ENCODE measurements at places on chromosomes 12 and 14.

DNA sequence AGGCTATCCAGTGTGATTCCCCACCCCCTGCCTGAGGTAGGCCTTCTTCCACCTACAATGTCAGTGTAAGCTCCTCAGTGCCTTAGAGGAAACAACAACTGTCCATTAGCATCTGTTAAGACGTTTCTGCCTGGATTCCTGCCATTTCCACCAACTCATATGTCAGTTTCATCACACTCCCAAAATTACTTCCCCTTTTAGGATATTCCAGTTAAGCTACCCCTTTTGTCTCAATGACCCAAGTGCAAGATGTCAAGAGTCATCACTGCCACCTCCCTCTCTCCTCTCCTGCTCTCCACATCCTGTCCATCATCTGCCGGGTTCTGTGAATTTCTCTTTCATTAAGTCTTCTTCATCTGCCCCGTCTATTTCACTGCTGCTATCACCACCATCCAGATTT, 189.4 kb downstream of the DPF3 start:
- DNase-seq, result no peak

DNA sequence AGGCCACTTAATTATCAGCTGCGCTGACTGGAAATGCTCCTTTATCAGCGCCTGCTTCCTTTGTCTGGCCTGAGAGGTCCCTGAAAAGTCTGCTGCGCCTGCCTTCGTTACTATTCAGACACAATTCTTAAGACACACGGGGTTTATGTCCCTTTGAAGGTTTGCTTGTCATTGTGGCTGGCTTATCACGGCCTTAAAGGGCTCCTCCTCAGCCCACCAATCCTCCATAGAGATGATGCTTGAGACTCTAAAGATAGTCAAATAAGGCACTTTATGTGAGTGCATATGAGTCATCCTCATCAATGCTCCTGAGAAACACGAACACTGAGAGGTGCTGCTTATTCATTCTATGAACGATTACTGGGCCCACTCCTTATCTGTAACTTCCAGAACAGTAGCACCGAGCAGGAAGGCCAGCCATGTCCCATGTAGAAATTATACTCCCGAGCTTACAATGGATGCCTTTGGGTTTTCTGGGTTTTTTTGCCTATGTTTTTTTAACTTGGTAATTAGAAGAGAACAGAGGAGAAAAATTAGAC, 1268.2 kb upstream of the TMEM132C start:
- no peak for DNase-seq

GRCh38 chr14:73770977-73771847, 57.0 kb upstream of the PNMA1 start:
- DNase-seq, result no peak

DNA sequence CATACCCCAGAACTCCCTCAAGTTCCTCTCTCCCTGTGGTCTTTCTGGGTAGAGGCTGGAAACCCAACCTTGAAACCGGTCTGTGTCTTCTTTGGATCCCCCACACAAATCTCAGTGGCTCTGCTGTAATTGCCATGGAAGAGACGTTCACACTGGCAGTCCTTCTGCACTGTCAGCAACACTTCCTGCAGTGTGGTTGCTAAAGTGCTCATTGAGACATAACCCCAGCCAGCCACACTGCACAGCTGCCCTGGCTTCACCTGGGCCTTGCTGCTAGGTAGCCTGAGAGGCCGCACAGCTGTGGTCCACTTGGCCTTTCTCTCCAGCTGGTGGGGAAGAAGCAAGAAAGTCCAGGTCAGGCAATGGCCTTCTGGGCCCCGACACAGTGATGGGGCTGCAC, 2.4 kb downstream of the GZMH start:
- DNase-seq, result peak; percentile 66

DNA sequence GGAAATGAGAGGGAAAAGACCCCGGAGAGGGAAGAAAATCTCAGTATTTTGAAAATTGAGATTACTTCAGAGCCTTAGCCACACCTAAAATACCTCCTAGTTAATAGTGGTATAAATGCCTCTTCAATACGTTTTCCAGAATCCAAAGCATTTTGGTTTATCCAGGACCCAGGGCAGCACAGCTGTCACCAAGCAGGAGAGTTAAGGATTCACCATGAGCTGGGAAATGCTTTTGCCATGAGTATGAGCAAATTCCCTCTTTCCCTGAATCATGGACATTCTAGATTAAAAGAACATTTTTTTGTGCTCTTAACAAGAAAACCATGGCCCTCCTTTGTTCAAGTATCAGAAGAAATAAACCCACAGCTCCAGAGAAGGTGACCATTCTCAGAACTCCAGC, 21.8 kb upstream of the RTRAF start:
- DNase-seq, result no peak

DNA sequence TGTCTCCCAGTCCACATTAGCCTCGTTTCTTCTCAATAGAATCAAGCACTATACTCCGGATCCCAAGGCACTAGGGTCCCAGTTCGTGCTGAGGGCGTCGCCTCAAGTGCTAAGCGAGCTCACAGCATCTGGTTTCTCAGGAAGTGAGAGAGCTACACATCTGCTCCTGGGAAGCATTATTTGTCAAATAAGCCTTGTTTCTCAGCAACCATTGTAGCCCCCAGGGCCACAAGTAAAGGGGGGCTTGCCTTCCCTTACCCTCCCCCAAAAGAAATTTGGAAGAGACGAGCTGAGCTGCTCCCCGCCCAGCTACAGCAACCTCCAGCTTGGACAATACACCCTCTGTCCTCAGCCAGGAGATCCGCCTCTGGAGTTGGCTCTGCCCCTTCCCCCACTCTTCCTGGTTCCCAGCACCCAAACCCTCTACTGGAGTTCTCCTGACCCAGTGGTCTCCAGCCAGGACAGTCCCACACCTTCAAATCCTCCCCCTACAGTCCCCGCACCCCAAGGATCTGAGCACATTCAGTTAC, 5.7 kb upstream of the TNS2 start:
- no peak for DNase-seq

DNA sequence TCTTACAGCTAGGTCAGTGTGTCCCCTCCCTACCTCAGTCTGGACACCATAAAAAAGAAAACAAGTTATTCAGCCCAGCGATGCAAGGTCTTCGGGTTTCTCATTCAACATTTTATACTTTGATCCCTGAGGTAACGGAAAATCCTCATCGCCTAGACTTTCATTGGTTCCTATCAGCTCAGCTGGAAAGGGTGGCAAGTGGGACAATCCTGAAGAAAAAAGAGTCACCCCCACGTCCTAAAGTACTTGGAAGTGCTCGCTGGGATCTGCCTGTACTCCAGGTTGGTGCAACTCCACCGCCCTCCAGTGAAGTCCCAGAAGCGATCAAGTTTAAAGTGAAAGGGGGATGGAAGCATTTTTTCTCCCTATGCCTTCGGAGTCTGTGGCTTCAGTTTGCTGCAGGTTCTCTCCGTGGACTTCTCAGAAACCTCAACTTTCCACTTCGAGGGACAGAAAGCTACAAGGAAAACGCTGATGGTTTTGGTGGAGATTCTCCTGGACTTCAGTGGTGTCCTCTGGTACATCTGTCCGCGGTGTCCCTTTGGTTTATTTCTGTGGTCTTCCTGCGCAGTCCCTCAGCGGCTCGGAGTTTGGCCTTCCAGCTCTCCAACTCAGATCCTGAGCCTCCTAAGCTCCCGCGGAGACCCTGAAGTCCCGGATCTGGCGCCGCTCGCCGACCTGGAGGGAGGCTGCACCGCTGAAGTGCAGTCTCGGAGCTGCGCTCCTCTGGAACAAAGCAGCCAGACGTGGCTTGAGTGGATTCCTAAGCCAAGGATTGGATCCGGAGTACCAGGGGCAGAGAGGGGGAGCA, 1.8 kb upstream of the LRFN5 start:
- DNase-seq, result no peak

DNA sequence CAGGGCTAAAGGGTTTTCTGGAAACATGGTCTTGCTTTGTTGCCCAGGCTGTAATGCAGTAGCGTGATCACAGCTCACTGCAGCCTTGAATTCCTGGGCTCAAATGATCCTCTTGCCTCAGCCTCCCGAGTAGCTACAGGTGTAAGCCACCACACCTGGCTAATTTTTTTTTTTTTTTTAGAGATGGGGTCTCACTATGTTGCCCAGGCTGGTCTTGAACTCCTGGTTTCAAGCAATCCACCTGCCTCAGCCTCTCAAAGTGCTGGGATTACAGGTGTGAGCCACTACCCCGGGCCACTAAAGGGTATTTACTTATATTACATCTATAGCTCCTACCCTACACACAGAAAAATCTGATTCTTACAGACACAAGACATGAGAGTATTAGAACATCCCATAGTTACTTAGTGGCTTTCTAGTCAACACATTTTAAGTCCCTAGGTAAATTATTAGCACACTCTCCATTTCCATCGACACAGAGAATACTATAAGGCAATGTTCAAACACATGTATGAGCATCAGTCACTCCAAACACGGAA, 6.2 kb upstream of the DCAF11 start:
- DNase-seq, result no peak

GRCh38 chr14:77790566-77791224, 9.2 kb upstream of the ADCK1 start:
- DNase-seq, result no peak

DNA sequence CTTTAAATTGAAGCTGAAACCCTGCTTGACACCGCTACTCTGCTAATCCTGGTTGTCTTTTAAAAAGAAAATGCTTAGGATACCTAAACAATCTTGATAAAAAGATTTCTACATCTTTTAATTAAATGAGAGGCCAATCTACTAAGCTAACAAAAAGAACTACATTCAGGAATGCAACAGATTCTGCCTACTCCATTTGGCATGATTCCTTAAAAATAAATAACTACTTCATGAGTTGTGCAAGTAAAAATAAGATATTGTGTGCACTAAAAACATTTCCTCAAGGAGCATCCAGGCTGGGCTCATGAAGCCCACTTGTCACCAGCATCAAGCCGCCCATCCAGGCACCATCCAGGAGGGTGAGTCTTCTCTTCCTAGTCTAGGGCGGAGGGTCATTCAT, 197.5 kb downstream of the PAX9 start:
- DNase-seq, result no peak

DNA sequence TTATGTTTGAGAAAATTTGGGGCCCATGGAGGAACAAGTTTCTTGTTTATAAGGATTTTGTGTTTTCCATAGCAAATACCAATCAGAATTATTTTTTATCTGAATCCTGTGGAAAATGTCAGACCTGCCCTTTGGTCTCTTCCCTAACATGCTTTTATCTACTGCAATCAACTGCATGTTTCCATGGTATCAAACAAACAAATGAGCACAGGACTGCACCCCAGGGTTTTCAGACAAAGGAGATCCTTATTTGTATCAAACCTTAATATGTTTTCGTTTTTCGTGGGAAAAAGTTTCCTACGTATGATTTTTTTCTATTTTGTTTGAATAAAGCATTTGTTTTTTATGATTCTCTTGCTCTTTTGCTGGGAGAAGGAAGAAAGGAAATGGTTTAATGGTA, 91.1 kb downstream of the GPR135 start:
- no peak for DNase-seq

- DNase-seq, result no peak
Measured at GRCh38 chr12:15722951-15723350, 66.2 kb downstream of the EPS8 start.

GRCh38 chr14:70303545-70304293, 55.8 kb downstream of the COX16 start:
- DNase-seq, result no peak

DNA sequence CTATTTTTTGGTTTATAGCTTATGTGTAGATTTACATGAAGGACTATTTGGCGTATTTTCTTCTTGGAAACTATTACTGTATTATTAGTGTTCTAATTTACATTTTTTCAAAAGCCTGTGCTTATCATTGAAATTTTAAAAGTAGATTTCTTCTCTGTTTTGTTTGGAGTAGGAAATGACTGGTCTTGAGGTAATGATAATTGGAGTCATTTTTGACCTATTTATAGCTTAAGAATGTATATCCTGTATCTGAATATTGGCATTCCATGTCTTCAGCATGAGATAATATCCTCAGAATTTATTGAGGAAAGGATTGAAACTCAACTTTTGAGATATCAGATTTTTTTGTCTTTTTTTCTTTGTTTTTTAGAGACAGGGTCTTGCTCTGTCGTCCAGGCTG, 193.4 kb downstream of the ERC1 start:
- no peak for DNase-seq

DNA sequence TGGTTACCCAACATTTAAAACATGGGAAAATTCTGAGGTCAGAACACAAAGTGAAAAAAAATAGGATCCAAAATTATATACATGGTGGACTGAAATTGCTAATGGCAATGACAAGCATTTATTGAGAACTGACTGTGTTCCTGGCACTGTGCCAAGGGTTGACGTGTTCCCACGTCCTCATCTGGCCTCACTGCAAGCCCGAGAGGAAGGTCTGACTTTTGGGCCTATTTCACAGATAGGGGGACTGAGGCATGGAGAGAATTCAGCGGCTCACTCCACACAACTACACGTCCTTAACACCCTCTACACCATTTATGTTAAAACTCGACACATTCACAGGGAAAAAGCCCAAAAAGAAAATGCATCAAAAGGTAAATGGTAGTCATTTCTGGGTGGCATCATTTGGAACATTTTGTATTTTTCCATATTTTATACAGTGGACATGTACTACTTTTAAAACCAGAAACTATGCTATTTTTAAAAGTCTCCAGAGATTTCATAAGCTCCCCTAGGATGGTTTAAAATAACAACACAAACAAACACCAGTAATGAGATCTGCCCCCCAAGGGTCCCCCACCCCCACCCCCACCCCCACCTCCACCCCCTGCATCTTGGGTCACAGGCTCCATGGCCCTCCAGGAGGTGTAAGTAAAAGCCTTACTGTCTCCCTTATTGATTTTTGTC, 27.7 kb downstream of the CLMN start:
- peak; percentile 81 for DNase-seq

DNA sequence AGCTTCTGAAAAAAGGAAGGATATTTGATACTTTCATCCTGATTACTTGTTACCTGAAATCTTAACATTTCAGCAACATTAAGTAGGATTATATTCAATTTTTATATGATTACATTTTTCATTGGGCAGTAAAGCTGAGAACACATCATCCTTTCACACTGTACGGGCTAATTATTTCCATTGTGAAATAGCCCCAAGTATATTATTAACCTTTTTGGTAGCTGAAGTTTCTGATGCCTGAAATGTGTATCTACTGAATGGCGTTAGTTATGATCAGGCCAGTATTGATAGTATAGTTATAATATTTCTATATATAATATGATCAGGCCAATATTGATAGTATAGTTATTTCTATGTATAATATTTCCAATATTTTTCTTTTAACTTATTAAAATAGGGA, 10.1 kb downstream of the SPATS2 start:
- no peak for DNase-seq
